ENCODE measurements at places on chromosomes 11 and 22. TPM values are rescaled to one million over a fixed set of nuclear protein-coding genes. Genes with fewer than 3 reads are reported as not detected.

GRCh38 chr11:31606893-31607292 lies 97.3 kb downstream of the ELP4 start:
- H3K4me1 ChIP-seq = no peaks in the 10 kb centered on the region
- DNase-seq = no peak
- no peaks in the 10 kb centered on the region for H3K36me3 ChIP-seq

DNA sequence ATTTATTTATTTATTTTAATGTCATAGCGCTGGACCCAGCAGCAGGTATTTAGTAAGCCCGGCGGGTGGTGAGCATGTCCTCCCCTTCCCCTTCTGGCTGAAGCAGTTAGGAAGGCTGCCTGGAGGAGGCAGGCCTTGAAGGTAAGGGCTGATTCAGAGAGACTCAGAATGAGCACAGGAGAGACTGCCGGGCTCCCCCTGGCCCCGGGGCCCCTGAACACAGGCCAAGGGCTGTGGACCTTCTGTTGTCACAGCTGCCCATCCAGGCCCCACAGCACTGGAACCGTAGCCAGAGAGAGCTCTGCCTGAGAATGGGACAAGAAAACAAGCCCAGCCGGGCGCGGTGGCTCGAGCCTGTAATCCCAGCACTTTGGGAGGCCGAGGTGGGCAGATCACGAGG lies 52.8 kb downstream of the KCNJ4 start:
- H3K27ac ChIP-seq = no peak overlapping the region
- H3K36me3 ChIP-seq = no peaks in the 10 kb centered on the region
- H3K27me3 ChIP-seq = no peaks in the 10 kb centered on the region
- no peaks in the 10 kb centered on the region for H3K4me1 ChIP-seq

GRCh38 chr11:32829680-32830412 lies at the start of gene PRRG4:
PRRG4 (plus strand) TSS chr11:32829927; CDS start chr11:32830530, 603 bp downstream.
- peak within 1 kb of the TSS; percentile 43 for H3K4me3 ChIP-seq
- no peaks in the 10 kb centered on the region for H3K4me1 ChIP-seq
- H3K36me3 ChIP-seq = no peaks in the 10 kb centered on the region
- DNase-seq = peak; percentile 18
- no peak within 1 kb of the TSS for H3K27ac ChIP-seq

- H3K27ac ChIP-seq = no peak overlapping the region
- no peak for DNase-seq
- no peak overlapping the region for H3K4me3 ChIP-seq
- no peaks in the 10 kb centered on the region for H3K36me3 ChIP-seq
- H3K4me1 ChIP-seq = no peaks in the 10 kb centered on the region
These were observed 187.0 kb upstream of the ISX start for GRCh38 chr22:34879001-34879400.

- peaks cover under 1% of the 10 kb centered on the region for H3K4me1 ChIP-seq
- DNase-seq = no peak
- no peak overlapping the region for H3K4me3 ChIP-seq
- H3K36me3 ChIP-seq = no peaks in the 10 kb centered on the region
- no peak overlapping the region for H3K27ac ChIP-seq
- no peaks in the 10 kb centered on the region for H3K27me3 ChIP-seq
These were observed 5.5 kb downstream of the PLET1 start for GRCh38 chr11:112255067-112255720.

- no peak overlapping the region for H3K27ac ChIP-seq
- H3K4me1 ChIP-seq = no peaks in the 10 kb centered on the region
- H3K36me3 ChIP-seq = no peaks in the 10 kb centered on the region
- no peaks in the 10 kb centered on the region for H3K27me3 ChIP-seq
- DNase-seq = no peak
These were observed 50.2 kb downstream of the AP2A2 start for GRCh38 chr11:975827-976226.

- no peaks in the 10 kb centered on the region for H3K36me3 ChIP-seq
- H3K27ac ChIP-seq = no peak overlapping the region
- no peak for DNase-seq
- no peaks in the 10 kb centered on the region for H3K4me1 ChIP-seq
These were observed 189.8 kb downstream of the JRKL start for GRCh38 chr11:96579656-96580055.

DNA sequence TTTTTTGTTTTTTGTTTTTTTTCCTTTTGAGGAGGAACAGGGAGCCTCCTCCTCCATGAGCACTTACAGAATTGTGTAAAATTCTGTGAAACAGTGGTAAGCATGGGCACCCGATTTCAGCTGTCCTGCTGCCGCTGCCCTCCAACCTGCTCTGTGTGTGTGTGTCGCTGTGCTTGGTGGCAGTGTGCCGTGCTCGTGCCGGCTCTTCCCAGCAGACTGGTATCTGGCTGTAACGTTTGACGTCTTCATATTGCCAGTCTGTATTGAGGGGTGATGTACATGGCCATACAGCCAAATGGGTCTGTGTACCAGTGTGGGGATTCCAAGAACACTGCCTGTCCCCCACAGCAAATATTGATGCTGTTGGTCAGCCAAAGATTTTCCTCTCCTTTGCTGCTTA lies 97.1 kb downstream of the CWC15 start:
- no peak for DNase-seq
- H3K27me3 ChIP-seq = no peaks in the 10 kb centered on the region
- no peak overlapping the region for H3K4me3 ChIP-seq
- peaks cover 5% of the 10 kb centered on the region for H3K4me1 ChIP-seq

- no peak overlapping the region for H3K27ac ChIP-seq
- H3K36me3 ChIP-seq = no peaks in the 10 kb centered on the region
- H3K27me3 ChIP-seq = no peaks in the 10 kb centered on the region
- no peak overlapping the region for H3K4me3 ChIP-seq
- H3K4me1 ChIP-seq = no peaks in the 10 kb centered on the region
- no peak for DNase-seq
These were observed 342.1 kb downstream of the CTTN start for GRCh38 chr11:70740488-70740851.

GRCh38 chr22:19022755-19023154 lies 86.7 kb upstream of the PRODH start:
- DNase-seq = no peak
- no peak overlapping the region for H3K4me3 ChIP-seq
- H3K27me3 ChIP-seq = no peaks in the 10 kb centered on the region
- no peaks in the 10 kb centered on the region for H3K4me1 ChIP-seq
- no peaks in the 10 kb centered on the region for H3K36me3 ChIP-seq

DNA sequence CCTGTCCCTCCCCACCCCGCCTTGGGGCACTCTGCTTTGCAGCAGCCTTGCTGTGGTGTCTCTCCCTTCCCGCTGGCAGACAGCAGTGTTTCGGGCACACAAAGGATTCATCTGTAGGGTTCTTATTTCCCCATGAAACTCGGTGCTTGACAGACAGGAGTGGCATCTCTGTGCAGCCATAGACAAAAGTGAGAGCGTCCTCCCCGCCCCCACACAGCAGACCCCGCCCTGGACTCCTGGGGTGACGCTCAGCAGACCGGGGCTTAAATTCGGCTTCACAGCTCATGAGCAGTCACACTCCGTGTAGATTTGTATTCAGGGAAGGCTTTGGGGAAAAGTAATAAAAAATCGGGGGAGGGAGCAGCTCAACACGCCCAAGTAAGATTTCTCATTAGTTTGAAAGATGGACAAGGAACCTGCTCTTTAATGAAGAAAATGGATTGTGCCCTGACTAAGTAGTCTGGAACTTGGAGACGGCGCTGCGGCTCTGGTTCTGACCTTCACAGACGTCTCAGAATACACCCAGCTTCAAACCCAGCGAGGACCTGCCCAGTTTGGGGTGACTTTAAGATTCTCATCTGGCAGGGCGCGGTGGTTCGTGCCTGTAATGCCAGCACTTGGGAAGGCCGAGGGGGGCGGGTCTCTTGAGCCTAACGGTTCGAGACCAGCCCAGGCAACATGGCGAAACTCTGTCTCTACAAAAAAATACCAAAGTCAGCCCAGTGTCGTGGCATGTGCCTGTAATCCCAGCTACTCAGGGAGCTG lies 136.0 kb downstream of the CACNA1I start:
- H3K36me3 ChIP-seq = no peaks in the 10 kb centered on the region
- H3K4me1 ChIP-seq = peaks cover 5% of the 10 kb centered on the region
- no peak for DNase-seq
- H3K27ac ChIP-seq = no peak overlapping the region
- H3K27me3 ChIP-seq = no peaks in the 10 kb centered on the region
- H3K4me3 ChIP-seq = no peak overlapping the region

Gene SLC17A6
- not detected for total RNA-seq

Gene TTC9C
- total RNA-seq = 30.4 TPM

Gene USH1C
- 0.80 TPM for total RNA-seq

Gene OR52I1
- not detected for total RNA-seq

Data from ovary (tissue), 10 donors.